ENCODE measurements at places on chromosomes 1 and 21. TPM values are rescaled to one million over a fixed set of nuclear protein-coding genes. Genes with fewer than 3 reads are reported as not detected.

The RHOU gene
- total RNA-seq = 4.2 TPM

DNA sequence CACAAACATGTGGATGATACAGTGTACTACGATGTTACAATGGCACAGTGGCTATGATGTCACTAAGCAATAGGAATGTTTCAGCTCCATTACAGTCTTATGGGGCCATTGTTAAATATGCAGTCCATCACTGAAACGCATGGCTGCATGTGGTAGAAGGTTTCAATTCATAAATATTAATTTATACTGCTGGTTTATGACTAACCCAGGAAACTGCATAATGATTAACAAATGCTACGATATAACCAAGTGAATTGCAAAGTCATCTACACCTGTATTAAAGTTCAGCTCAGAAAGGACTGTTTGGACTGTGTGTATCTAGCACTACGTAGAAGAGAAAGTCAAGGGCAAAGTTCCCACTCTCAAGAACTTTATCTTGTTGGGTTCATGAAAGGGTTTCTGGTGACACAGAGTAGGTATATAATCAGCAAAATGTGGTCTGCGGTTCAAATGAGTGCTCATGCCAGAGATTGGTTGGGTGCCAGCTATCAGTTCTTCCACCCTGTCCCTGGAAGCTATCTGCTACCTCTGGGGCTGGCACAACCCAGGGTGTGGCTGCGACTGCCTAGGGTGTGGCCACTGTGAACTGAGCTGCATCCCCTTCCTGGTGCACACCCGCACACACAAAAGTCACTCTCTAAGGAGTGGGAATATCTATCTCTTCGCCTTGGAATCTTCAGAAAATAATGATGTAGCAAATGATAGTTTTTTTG lies 14.8 kb downstream of the MGST3 start:
- DNase-seq = peak; percentile 27

The VASH2 gene
- 0.90 TPM for total RNA-seq

DNA sequence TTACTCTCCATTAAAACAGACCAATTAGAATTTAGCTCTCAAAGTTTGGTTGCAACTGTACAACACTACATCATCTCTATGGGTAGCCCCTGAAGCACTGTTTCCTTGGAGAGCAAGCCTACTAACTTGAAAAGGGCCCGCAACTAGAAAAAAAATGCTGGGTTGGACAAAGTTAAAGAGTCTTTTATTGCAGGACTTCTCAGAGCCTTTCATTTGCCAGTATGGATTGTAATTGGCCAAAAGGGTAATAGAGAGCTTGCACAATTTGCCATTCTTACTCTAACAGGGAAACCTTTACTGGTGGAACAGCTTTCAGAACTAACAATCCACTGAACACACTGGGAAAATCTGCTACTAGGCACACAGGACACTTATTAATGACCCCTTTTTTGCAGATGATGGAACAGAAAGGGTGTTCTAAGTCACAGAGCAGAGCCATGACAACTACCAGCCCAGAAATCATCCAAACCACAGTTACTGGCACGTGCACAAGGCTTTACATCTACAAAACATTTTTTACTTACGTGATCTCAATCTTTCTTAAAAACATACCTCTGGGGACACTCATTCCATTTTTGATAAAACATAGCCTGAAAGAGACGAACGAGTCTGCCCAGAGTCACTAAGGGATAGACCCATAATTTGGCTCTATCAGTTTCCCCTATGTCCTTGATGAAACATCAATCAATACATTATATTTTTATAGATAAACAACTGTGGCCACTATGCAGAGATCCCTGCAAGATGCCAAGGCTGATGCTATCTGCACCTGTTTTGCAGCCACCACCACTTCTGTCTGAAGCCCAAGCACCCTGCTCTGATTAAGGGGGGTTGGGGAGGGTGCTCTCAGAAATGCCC lies 176.3 kb upstream of the EDN2 start:
- peak; percentile 26 for DNase-seq

DNA sequence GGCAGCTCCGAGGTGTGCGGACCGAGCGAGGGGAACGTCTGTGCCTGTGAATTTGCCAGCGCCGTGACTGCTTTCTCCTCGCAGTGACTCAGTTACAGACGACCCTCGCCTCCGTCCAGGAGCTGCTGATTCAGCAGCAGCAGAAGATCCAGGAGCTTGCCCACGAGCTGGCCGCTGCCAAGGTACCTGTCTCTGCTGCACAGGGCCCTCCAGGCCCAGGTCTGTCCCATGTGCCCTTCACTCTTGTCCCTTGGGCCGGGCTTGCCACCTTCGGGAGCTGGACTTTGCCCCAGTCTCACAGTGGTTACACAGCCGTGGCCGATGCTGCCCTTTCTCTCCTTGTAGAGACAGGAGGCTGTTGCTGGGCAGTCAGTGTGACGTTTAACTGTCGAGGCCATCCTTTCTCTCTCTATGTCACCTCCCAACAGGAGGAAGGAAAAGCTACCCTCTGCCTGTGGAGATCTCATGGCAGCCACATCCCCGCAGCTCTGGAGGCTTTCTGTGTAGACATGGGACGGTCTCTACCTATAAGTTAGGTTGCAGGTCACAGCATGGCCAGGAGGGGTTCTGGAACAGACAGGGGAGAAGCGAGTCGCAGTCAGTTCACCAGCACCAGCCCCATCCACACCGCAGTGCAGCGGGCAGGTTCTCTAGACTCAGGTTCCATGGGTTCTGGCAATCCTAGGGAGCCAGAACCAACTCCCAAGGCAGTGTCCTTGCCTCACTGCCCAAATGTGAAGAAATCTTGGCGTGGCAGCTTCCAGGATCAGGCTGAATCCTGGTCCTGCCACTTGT lies 149.7 kb downstream of the PEX14 start:
- no peak for DNase-seq

GRCh38 chr1:113677250-113678158 lies 81.8 kb downstream of the PHTF1 start:
- DNase-seq = peak; percentile 77

GRCh38 chr1:100335436-100335835 lies 16.9 kb upstream of the CDC14A start:
- no peak for DNase-seq

The OPTC gene
- not detected for total RNA-seq

GRCh38 chr1:224092601-224093000 lies 21.3 kb upstream of the FBXO28 start:
- no peak for DNase-seq

DNA sequence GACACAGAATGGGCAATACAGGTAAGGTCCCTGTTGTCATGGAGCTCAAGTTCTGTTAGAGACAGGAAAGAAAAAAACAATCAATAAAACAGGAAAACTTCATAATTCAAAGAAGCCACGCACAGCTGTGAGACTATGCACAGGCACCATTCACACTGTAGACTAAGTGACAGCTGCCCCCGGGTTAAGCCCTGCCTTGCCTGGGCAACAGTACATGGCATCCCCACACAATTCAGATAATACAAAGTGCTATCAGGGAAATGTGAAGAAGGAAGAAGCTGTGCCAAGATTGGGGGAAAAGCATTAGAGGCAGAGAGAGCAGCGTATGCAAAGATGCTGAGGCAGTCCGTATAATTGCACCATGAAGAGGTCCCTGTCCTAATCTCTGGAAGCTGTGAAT lies 9.0 kb upstream of the KCNE2 start:
- no peak for DNase-seq

DNA sequence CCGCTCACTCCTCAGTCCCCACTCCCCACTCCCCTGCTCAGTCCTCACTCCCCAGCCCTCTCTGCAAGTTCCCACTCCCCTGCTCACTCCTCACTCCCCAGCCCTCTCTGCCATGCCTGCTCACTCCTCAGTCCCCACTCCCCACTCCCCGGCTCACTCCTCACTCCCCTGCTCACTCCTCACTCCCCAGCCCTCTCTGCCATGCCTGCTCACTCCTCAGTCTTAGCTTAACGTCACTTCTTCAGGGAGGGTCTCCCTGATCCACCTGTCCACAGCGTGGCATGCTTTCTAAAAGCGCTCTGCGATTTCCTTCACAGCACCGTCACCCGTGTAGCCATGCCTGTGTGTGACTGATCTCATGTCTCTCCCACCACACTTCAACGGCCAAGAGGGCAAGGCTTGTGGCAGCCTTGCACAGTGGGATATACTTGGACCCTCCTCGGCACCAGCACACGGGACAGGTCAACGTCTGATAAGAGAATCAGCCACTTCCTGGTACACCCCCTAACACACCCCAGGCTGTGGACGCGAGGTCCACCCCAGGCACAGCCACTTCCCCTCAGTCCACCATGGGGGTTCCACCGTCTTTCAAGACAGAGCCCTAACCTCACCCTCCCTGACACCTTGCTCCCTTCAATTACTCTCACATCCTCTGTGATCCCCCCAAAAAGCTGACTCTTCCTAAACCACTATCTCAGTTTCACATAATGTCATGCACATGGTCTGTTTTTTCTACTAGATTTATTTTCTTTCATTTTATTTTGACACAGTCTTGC lies 14.0 kb downstream of the PRDM15 start:
- DNase-seq = no peak

The PLA2G2C gene
- not detected for total RNA-seq

DNA sequence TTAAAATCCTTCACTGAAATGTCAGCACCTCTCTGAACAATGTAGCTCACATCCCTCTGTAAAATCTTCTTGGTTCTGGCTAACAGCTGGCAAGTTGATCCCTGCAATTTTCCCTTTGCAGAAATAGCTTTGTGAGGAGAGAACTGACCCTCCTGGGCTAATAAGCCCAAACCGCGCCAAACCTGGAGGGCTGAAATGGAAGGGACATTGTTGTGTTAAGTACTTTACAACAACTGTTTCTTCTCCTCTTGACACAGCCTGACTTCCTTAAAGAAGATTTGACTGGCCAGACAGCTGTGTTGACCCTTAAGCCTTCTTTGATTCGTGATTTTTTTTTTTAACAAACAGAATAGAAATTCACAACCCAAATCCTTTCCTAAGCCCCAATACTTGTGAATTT lies 5.7 kb downstream of the LMX1A start:
- no peak for DNase-seq

The RXRG gene
- not detected for total RNA-seq

GRCh38 chr1:229380536-229381160 lies 37.8 kb upstream of the CCSAP start:
- DNase-seq = no peak

- DNase-seq = no peak
These were observed 88.3 kb downstream of the AK5 start for GRCh38 chr1:77370161-77370560.

DNA sequence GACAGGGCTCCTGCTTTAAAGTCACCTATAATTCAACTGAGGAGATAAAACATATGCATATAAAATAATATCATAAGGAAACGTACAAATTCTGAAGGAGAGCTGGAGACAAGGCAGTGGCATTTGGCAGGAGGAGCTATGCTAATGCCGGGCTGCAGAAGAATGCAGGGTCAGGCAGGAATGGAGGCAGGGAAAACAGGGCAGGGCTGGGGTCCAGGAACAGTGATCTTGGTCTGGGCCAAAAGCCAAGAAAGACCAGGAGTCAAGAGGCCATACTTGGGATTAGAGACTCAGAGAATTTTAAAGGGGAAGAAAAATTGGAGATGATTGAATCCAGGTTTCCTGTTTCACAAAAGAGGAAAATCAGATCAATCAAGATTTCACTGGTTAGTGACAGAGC lies 20.0 kb upstream of the BRDT start:
- peak; percentile 21 for DNase-seq

DNA sequence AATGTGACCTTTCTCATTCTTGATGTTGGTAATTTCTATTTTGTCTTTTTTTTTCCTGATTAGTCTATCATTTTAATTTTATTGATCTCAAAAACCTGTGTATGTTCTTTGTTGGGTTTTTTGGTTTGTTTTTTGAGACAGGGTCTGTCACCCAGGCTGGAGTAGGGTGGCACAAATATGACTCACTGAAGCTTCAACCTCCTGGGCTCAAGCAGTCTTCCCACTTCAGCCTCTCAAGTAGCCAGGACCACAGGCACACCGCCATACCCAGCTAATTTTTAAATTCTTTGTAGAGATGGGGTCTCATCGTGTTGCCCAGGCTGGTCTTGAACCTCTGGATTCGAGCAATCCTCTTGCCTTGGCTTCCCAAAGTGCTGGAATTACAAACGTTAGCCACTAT lies 145.2 kb downstream of the PIK3R3 start:
- no peak for DNase-seq

- peak; percentile 78 for DNase-seq
These were observed 161.7 kb downstream of the FCRL5 start for GRCh38 chr1:157390651-157391050.

DNA sequence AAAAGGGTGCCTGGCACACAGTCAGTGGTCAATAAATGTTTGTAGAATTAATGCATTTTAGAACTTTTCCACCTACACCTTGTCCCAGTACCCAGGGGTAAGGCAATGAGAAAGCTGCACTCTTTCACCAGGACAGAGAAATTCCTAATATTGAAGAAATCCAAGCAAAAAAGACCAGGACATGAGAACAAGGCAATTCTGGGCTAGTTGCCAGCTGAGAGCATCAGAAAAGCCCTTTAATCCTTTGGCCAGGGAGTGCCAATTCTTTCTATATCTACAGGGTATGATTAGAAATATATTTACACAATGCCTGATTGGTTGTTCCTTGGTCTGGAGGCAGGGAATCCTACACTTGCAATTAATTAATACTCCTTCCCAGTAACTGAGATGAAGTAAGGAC lies 492.4 kb upstream of the NFIA start:
- peak; percentile 28 for DNase-seq

GRCh38 chr21:23887725-23888306 lies 1719.5 kb downstream of the MRPL39 start:
- no peak for DNase-seq

The GJA4 gene
- total RNA-seq = not detected

DNA sequence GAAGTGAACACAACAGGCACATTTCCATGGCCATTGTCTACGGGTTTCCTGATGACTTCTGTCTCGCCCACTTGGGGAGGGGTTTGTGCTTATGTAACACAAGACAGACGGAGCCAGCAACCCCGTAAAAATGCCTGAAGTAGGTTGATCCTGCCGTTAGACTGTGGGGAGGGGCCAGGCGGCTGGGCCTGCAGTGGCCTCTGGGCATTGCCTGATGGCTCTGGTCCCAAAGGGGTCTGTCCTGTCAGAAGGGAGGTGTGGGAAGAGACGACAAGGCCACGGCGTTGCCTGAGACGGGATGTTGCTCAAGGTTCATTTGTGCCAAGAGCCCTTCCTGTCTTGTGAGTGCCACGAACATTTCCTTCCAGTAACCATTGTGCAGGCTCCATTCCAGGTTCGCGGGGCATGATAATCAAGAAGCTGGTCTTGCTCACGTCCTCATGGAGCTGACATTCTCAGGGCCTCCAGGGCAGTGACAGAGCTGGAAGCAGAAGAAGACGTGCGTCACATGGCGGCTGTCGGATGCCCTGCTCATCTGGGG lies 44.7 kb downstream of the ABCG1 start:
- peak; percentile 18 for DNase-seq

- no peak for DNase-seq
These were observed 14.4 kb upstream of the C8B start for GRCh38 chr1:56979986-56980755.

All from fibroblast of the aortic adventitia (primary cell).